Small intestine (tissue), 16 donors: ENCODE measurements at places on chromosomes 13 and 19. TPM values are rescaled to one million over a fixed set of nuclear protein-coding genes. Genes with fewer than 3 reads are reported as not detected.

DNA sequence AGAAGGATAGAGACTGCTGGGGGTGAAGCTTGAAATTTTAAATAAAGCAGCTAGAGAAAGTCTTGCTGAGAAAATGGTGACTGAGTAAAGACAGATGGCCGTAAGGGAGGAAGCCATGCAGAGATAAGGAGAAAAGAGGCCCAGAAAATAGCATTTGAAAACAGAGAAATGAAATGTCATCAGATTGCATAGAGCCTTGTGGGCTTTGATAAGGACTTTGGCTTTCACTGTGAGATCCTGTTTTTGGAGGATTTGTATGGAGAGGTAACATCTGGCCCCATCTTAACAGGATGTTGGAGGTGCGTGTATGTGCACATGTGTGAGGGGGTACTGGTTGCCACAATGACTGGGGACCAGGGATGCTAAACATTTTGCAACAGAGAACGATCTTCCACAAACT, 19.5 kb upstream of the ATP8A2 start:
- DNase-seq = no peak
- no peak overlapping the region for H3K4me3 ChIP-seq
- no peaks in the 10 kb centered on the region for H3K4me1 ChIP-seq
- H3K27ac ChIP-seq = no peak overlapping the region
- no peaks in the 10 kb centered on the region for H3K36me3 ChIP-seq

DNA sequence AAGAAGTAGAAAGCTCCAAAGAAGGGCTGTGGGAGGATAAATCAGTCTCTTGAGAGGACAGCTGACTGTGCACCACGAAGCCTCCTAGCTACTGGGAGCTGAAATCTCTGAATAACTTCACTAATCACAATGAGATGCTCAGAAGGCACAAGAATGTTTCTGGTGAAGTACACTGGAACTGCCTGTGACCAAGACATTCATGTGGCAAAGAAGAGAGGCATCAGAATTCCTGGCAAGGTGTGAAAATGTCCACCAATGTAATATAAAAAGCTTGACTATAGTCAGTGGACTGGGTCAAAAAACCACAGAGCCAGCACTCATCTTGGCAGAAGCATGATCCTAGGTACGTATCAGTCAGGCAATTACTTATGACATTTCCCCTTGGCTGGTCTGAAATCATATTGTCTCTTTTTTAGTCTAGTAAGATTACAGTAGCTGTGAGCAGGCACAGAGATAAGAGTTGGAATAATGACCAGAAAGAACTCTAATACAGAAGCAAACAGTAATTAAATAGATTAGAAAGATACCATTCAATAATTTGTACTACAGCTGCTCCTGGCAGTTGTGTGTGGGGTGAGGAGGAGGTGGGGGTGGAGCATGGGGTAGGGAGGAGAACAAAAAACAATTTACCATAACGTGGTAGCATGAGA, 434.7 kb downstream of the DIAPH3 start:
- H3K4me3 ChIP-seq = no peak overlapping the region
- no peak overlapping the region for H3K27ac ChIP-seq
- H3K4me1 ChIP-seq = peaks cover 5% of the 10 kb centered on the region
- no peaks in the 10 kb centered on the region for H3K36me3 ChIP-seq
- peak; percentile 54 for DNase-seq
- no peaks in the 10 kb centered on the region for H3K27me3 ChIP-seq

NR2F6 gene
- 41.6 TPM for polyA plus RNA-seq

- no peaks in the 10 kb centered on the region for H3K36me3 ChIP-seq
- DNase-seq = no peak
- no peak overlapping the region for H3K27ac ChIP-seq
- no peaks in the 10 kb centered on the region for H3K27me3 ChIP-seq
- H3K4me3 ChIP-seq = no peak overlapping the region
- no peaks in the 10 kb centered on the region for H3K4me1 ChIP-seq
These were observed 193.3 kb downstream of the PCDH9 start for GRCh38 chr13:67036699-67037457.

FDX2 gene
- 15.1 TPM for polyA plus RNA-seq

ZNF460 gene
- polyA plus RNA-seq = 2.6 TPM

- H3K36me3 ChIP-seq = no peaks in the 10 kb centered on the region
- no peaks in the 10 kb centered on the region for H3K4me1 ChIP-seq
- H3K4me3 ChIP-seq = no peak overlapping the region
- H3K27me3 ChIP-seq = no peaks in the 10 kb centered on the region
These were observed 16.5 kb upstream of the SPACA6 start for GRCh38 chr19:51676566-51677083.

GRCh38 chr13:88051746-88052482, 380.7 kb downstream of the SLITRK5 start:
- no peaks in the 10 kb centered on the region for H3K27me3 ChIP-seq
- no peak overlapping the region for H3K27ac ChIP-seq
- H3K4me1 ChIP-seq = no peaks in the 10 kb centered on the region
- H3K36me3 ChIP-seq = no peaks in the 10 kb centered on the region
- no peak for DNase-seq
- no peak overlapping the region for H3K4me3 ChIP-seq

- no peaks in the 10 kb centered on the region for H3K36me3 ChIP-seq
- peak; percentile 47 for DNase-seq
- H3K4me3 ChIP-seq = no peak overlapping the region
- H3K4me1 ChIP-seq = no peaks in the 10 kb centered on the region
- no peak overlapping the region for H3K27ac ChIP-seq
These were observed 107.0 kb upstream of the GPR12 start for GRCh38 chr13:26867451-26868091.

- no peak for DNase-seq
- no peak overlapping the region for H3K27ac ChIP-seq
- no peaks in the 10 kb centered on the region for H3K36me3 ChIP-seq
- no peak overlapping the region for H3K4me3 ChIP-seq
- H3K4me1 ChIP-seq = peaks cover 2% of the 10 kb centered on the region
These were observed 4.6 kb downstream of the ANKLE1 start for GRCh38 chr19:17286263-17286662.

DNA sequence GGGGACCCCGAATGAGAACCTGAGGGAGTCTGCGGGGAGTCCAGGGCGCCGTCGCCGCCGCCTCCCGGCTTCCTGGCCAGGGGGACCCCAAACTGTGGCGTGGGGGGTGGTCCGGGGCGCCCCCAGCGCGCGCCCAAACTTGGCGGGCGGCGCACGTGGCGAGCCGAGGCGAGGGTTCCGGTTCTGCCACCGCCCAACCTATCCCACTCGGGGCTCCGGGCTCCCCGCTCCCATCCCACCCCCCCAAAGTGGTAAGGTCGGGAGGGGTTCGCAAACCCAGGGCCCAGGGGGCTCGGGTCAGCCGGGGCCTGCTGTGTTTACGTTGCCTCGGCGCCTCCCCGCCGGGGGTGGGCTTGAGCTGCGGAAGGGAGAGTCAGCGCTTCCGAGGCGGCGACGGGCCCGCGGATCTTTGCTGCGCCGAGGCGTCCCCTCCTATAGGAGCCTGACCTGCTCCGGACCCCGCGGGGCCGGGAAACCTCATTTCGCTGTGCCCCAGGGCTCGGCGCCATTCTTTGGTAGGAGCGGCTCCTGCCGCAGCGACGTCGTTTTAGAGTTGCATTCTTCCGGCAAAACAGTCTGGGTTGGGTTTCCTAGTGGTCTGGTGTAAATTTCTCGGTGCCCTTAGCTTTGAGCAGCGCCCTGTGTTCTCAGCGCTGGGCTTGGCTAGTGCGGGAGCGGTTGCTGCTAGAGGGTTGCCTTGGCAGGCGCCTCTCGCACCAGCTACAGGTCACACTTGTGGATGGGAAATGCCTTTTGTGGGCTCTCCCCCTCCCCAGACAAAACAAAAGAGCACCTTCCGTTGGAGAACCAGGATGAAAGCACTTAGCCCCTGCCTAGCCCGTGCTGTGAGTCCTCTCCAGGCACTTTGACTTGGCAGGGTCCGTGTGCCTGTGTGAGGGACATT, 1.2 kb downstream of the DAZAP1 start:
- no peaks in the 10 kb centered on the region for H3K27me3 ChIP-seq
- peaks cover 2% of the 10 kb centered on the region for H3K36me3 ChIP-seq
- peaks cover 9% of the 10 kb centered on the region for H3K4me1 ChIP-seq

TMEM255B gene
- 1.4 TPM for polyA plus RNA-seq

GRCh38 chr13:95319551-95320274, 18.5 kb upstream of the ABCC4 start:
- no peaks in the 10 kb centered on the region for H3K4me1 ChIP-seq
- no peak overlapping the region for H3K4me3 ChIP-seq
- H3K27ac ChIP-seq = no peak overlapping the region
- H3K36me3 ChIP-seq = no peaks in the 10 kb centered on the region
- H3K27me3 ChIP-seq = no peaks in the 10 kb centered on the region
- DNase-seq = no peak

DNA sequence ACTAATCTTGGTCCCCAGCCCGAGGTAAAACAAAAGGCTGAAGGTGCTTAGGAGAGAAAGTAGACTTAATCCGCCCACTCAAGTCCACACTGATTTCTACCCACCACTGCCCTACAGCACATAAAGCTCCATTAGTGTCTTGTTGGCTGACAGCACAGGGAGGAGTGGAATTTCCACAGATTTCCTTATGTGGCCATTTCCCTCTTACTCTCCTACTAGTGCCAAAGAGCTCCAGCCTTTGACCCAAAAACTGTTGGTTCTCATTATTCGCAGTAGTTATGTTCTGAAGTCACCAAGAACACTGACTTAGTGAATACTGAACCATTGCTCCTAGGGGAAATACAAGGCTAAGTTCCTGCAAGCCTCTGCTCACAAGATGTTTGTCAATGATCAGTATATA, 61.2 kb downstream of the RAB20 start:
- H3K4me3 ChIP-seq = no peak overlapping the region
- no peaks in the 10 kb centered on the region for H3K36me3 ChIP-seq
- no peaks in the 10 kb centered on the region for H3K4me1 ChIP-seq
- H3K27me3 ChIP-seq = no peaks in the 10 kb centered on the region
- DNase-seq = no peak
- H3K27ac ChIP-seq = no peak overlapping the region

PPP1R37 gene
- 47.0 TPM for polyA plus RNA-seq

DNA sequence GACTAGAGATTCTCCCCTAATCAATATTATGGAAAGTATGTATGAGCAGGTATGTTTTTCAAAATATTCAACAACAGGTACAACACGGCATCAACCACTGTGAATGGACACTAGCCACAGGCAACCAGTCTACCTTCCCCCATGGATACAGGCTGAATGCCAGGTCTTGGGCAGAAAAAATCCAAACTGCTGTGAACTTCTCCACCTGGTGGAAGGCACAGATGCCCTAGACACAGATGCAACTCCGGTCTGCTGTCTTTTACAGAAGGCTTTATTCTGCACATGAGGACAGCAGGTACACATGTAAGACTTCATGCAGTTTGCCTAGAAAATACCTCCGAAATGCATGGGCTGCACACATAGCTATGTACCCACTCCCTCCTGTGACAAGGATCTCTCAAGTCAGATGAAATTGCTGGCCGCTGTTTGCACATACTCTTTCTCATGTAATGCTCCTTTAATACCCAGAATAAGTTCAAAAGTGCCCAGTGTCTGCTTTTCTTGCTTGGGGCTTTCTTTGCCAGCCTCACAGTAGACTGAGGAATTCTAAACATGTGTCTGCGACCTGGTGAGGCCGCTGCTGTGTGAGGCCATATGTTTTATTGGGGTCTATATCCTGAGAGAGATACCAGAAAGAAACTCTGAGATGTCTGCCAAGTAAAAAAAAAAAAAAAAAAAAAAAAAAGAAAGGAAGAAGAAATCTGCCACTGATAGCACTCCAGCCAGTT, 325.9 kb downstream of the FOXO1 start:
- H3K27me3 ChIP-seq = no peaks in the 10 kb centered on the region
- H3K27ac ChIP-seq = no peak overlapping the region
- no peak overlapping the region for H3K4me3 ChIP-seq

DNA sequence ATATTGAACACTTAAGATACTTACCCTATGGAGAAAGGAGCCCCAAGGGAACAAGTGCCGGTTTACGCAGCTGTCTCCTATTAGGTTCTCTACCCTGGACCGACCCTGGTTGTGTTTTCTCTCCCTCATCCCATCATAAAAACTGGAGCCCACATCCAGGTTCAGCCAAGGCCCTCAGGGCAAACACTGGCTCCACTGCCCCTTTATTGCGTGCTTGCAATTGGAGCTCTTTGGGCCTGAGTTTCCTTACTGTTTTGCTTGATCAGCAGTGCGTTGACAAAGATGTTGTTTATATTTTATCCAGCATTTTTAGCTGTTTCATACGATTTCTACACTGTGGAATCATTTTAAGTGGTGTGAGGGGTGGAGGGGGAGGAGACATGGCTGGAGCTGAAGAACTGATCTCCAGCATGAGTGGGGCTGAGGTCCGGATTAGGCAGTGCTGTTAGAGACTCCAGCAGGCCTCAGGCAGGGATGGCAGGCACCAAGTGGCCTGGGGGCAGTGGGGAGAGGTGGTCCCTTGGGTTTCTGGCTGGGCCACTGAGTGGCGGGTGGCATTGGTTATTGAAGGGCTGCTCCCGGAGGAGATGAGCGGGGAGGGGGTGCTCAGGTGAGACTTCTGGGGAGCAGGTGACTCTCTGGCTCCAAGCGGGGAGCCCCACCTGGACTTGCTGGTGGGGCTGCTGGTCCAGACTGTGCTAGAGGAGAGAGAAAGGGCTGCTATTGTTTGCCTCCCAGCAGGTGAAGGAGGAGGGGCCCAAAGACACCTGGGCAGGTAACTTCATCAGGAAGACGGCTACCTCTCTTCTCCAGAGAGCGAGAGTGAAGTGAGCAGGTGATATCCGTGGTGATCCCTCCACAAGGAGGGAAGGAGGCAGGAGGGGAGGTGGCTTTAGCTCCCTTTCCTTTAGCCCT, 62.4 kb upstream of the RNF113B start:
- no peaks in the 10 kb centered on the region for H3K36me3 ChIP-seq
- H3K4me1 ChIP-seq = no peaks in the 10 kb centered on the region
- no peak for DNase-seq
- no peak overlapping the region for H3K27ac ChIP-seq
- H3K4me3 ChIP-seq = no peak overlapping the region
- H3K27me3 ChIP-seq = no peaks in the 10 kb centered on the region

DNA sequence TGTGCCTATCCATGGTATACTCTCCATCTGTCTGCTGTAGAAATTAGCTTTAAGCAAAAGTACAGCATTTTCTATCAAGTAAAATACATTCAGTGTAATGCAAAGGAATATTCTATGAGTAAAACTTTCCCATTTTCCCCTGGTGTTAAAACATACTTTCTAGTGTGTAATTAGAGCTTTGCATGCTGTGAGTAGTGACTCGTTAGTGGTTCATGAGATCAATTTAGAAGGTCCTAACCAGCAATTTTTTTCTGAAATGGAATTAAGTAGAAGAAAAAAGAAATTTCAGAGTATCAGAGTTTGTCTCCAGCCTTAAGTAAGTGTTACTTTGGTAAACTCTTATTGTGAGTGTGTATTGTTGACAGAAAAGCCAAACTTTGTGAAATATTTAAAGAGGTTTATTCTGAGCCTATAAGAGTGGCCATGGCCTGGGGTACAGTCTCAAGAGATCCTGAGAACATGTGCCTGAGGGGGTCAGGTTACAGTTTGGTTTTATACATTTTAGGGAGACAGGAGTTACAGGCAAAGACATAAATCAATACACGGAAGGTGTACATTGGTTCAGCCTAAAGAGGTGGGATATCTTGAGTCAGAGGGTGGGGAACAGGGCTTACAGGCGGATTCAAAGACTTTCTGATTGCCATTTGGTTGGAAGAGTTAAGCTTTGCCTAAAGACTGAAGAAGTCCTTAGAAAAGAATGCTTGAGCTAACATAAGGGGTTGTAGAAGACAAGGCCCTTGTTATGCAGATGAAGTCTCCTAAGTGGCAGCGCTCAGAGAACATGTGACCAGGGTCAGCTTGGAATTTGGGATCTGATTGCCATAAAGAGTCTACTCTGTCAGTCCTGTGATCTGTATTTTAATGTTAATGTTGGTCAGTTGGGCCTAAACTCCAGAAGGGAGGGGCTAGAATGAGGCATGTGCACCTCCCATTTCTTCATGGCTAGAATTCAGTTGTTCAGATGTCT, 25.5 kb downstream of the FAM187B start:
- no peaks in the 10 kb centered on the region for H3K27me3 ChIP-seq
- no peak overlapping the region for H3K27ac ChIP-seq
- H3K4me1 ChIP-seq = no peaks in the 10 kb centered on the region
- H3K36me3 ChIP-seq = no peaks in the 10 kb centered on the region
- no peak overlapping the region for H3K4me3 ChIP-seq
